Femur (tissue), 1 donor: ENCODE measurements at places on chromosomes 16 and 17.

GRCh38 chr16:8931859-8932258, 31.8 kb downstream of the USP7 start:
- DNase-seq, result peak; percentile 56

DNA sequence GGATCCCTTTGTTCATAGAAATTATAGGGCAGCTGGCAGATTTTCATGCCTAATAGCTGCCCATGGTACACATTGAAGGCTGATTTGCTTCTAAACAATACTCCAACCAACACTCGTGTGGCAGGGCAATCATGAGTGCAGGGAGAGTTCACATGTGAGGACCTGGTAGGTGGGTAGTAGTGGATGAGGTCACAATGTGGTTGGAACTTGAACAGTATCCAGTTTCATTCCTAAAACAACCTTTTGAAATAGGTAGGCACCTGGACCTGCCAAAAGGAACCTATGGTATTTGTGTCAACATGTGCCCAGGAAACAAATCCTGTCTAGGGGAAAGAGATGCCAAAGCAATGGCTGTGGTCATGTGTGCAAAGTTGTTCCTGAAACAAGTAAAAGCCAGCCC, 32.8 kb downstream of the CCL4 start:
- no peak for DNase-seq

- peak; percentile 80 for DNase-seq
Measured at GRCh38 chr17:76709077-76709950, 1.5 kb downstream of the MXRA7 start.

DNA sequence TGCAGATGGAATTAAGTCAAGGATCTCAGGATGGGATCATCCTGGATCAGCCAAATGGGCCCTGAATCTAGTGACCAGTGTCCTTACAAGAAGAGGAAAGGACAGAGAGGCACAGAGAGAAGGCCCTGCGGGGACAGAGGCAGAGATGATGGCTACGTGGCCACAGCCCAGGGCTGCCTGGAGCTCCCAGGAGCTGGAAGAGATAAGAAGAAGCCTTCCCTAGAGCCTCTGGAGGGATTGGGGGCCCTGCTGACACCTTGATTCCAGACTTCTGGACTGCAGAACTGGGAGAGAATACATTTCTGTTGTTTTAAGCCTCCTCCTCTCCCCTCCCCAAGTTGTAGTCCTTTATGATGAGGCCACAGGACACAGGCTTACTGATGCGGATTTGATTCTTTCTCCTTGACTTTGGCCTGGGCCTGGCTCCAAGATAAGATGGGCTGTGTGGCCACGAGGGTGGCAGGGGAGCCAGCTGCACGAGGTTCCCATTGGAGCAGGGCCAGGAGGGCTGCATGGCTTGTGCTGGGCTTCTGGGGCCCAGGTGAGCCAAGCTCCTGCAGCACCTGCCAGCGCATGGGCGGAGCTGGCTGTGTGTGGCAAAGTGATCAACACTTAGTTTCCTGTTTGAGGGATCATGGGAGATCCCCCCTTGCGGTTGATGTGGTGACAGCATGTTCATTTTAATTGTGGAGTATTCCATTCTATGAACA, 146.1 kb downstream of the IRF8 start:
- DNase-seq, result no peak

- DNase-seq, result no peak
Measured at GRCh38 chr16:73252446-73252845, 204.5 kb upstream of the ZFHX3 start.

- no peak for DNase-seq
Measured at GRCh38 chr16:2469399-2470233, 1.5 kb upstream of the NTN3 start.

DNA sequence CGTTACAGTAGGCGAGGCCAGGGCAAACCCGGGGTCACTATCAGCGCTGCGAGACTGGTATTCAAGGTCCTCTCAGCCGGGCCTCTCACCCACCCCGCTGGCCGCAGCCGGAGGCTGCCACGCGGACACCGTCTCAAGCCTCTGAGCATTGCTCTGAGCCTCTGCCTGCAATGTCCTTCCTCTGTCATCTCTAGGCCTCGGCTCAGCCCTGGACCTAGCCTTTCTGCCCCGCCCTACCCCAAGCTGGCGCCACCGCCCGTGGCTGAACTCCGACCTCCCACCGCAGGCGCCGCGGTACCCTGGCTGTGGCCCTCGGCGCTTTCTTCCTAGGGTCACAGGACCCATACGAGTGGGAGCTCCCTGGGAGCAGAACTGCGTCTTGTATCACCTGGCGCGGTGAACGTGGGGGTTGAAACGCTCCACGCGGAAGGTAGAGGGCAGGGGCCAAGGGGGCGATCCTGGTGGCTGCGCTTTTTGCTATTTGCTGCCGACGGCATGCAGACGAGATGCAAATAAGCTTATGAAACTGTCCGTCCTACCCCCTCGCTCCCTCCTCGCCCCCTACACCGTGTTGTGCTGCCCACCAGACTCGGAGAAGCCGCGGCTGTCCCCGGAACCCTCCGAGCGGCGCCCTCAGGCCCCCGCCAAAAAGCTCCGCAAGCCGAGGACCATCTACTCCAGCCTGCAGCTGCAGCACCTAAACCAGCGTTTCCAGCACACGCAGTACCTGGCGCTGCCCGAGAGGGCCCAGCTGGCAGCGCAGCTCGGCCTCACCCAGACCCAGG, 3.7 kb downstream of the DLX4 start:
- DNase-seq, result no peak
